IPS-NIHi11 (cell line): ENCODE measurements at places on chromosomes 7 and 10.

- no peak for DNase-seq
Measured at GRCh38 chr10:20274571-20274970, 458.3 kb downstream of the PLXDC2 start.

- no peak for DNase-seq
Measured at GRCh38 chr10:3701491-3701890, 83.5 kb downstream of the KLF6 start.

GRCh38 chr7:45221896-45222604 is 64.5 kb downstream of the RAMP3 start:
- DNase-seq, result no peak

DNA sequence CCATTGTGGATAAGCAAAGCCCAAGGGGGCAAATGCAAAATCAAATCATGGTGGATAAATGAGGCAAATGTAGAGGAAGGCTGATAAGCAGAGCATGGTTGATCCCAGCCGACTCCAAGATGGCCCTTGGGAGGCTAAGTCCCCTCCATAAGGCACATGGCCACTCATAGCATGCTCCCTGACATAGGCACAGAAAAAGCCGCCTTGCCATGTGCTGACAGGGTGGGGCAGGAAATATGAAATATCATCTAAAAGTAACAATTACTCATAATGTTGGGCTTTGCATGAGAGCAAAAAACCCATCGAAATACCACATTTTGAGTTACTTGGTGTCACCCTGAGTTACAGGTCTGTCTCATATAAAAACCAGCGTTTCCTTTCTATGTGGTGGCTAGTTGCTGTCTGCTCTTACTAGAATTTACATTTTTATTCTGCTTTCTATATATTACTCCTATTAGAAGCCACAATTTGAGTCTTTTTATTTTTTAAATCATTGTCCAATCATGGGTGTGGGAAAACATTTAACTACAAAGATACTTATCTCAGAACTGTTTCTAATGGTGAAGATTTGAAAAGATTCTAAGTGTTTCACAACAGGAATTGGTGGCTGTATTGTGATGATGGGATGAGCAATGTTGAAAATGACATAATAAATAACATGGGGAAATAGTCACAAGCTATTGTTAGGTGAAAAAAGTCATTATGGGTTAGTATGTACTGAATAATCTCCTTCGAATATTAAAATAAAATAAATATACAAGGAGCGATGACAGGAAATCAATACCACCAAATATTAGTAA is 102.7 kb downstream of the CUBN start:
- no peak for DNase-seq

- no peak for DNase-seq
Measured at GRCh38 chr10:71852355-71852937, 1.4 kb upstream of the PSAP start.

DNA sequence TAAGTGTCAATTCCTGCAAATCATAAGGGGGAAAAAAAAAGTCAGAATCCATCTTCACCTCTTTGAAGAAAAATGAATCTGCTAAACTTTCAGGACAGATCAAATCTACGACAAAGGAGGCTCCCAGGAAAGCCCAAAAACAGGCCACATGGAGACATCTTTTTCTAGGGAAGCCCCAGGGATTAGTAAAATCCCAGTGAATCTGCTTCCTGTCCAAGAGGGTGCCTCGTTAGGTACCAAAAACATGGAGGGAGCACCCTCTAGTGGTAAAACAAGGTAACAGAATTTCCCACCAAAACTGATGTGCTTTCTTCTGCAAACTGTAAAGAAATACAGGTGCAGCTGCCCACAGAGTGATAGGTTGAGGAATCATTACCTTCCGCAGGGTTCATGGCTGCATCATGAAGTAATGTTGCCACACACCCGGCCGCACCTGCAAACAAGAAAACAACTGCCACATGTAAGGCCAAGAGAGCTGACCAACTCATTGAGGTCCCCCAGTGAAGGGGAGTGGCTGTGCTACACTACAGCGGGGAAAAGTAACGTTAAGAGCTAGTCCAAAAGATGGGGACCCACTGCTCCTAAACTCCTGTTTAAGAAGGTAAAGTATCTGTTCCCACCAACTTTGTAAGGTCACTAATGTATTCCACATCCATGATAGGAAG is 7.9 kb downstream of the SLC25A28 start:
- peak; percentile 77 for DNase-seq

DNA sequence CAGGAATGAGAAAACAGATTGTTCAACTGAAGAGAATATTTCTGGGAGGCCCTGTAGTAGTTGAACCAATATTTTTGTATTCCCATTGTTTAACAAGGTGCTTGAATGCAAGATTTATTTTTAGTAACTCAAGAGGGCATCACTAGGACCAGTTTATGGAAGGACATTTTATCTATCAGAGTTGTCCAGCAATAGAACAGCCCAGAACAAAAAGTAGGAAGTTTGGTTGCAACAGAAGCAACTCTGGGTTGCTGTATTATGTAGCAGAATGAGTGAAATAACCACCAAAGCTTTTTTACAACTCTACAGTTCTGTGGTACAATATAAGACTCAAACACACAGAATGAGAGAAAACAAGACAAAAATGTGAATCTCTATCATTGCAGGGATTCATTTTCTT is 34.7 kb downstream of the CPED1 start:
- DNase-seq, result no peak

GRCh38 chr7:68458010-68458908 is 1140.0 kb upstream of the AUTS2 start:
- no peak for DNase-seq

DNA sequence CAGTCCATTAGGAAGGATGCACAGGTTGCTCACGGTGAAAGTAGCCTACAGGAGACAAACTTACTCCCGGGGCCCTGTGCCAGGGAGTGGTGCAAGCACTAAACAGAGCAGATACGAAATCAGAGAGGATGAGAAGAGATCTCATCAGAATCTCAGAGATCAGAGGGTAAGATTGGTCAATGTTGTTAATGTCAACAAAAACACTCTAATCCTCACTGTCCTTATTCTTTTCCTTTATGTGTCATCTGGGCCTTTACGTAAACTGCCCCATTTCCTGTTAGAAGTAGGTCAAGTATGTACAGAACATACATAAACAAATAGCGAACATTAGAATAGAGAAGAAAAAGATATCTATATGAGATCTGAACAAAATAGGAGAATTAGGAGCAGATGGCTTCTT is 163.1 kb downstream of the PPP1R17 start:
- DNase-seq, result no peak

DNA sequence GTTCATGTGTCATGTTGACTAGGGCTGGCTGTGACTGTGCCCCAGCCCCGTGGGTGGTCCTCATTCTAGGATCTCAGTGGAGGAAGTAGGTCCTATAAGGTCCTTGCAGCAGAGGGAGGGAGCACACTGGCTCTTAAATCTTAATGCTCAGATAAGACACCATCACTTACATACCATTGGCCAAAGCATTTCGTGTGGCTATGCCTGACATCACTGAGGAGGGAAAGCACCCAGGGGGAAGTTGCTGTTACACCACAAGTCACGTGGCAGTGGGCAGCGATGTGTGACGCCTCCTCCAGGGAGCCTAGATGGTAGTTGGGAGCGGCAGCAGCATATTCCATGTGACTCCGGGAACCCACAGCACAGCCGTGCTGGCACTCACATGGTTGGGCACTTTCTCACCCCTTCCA is 224.7 kb upstream of the SH2B2 start:
- no peak for DNase-seq

DNA sequence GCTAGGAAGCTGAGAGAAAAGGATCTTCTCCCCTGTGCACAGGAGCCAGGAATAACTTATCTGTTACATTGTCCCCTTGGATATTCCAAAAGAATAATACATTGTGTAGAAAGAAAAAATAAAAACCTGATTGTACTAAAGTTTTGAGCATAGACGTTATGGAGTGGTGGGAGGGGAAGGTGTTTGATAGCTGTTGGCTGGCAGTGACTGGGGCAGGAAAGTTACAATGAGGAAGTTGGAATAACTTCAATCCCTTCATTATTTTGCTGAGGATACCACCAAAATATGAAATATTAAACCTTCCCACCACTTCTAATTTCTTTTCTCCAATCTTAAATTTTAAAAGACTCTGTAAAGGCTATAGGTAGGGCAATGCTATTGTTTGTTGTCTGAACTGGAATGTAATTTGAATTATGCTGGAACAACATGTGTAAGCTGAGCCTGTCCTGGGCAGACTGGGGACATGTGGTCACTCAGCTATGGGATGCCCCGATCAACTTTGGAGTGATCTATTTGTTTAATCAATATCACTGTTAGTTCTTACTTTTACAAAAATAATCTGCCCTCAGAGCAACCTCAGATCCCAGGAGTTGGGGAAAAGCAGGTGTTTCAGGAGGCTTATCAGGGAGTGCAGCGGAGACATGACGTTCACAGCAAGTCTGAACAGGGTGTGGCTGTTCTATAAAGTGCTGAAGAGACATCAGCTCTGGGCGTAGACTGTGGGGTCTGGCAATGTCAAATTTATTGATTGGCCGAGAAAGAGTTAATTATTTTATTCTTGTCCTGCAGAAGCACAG is 20.8 kb downstream of the CYP3A43 start:
- no peak for DNase-seq

GRCh38 chr10:61452151-61452651 is 980 bp downstream of the TMEM26 start:
- peak; percentile 27 for DNase-seq

DNA sequence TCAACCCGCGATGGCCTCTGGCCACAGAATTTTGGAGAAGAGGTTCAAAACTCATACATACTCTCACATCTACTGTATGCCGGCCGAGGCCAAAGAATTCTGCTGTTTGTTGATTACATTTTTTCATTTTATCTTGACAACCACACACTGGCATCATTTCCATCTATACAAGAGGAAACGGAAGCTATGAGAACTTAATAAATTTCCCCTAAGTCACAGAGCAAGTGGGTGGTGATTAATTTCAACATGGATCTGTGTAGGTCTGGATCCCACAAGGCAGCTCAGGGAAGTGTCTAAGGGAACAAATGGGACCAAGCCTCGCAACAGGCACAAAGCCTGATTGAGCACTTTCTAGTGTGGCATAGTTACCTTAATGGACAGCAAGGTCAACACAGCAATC is 18.0 kb downstream of the ELMO1 start:
- DNase-seq, result no peak

GRCh38 chr10:14904316-14904732 is 25.7 kb downstream of the SUV39H2 start:
- peak; percentile 35 for DNase-seq

- DNase-seq, result no peak
Measured at GRCh38 chr7:154672659-154673415, 330.1 kb downstream of the PAXIP1 start.

- no peak for DNase-seq
Measured at GRCh38 chr10:72690071-72690755, 1.7 kb upstream of the MCU start.

DNA sequence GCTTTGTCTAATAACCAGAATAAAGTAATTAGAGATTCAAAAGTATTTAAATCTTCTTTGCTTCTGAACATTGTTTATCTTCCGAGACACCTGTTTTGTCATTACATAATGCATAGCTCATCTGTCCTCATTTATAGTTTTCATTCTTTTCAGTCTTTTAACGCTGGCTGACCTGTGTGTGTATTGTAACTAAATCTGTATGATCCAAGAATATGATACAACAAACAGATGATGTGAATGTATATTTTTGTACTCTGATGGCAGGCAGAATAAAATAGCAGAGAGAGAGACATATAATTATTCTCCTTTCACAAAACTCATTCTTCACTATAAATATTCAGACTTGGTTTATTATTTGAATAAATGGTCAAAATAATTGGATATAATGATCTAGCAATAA is 80.6 kb downstream of the ORC5 start:
- no peak for DNase-seq

GRCh38 chr7:32958046-32959025 is 1.1 kb downstream of the FKBP9 start:
- peak; percentile 35 for DNase-seq

- DNase-seq, result no peak
Measured at GRCh38 chr7:97466071-97466470, 265.8 kb upstream of the TAC1 start.

- DNase-seq, result no peak
Measured at GRCh38 chr7:30734497-30734896, 17.4 kb upstream of the INMT start.

DNA sequence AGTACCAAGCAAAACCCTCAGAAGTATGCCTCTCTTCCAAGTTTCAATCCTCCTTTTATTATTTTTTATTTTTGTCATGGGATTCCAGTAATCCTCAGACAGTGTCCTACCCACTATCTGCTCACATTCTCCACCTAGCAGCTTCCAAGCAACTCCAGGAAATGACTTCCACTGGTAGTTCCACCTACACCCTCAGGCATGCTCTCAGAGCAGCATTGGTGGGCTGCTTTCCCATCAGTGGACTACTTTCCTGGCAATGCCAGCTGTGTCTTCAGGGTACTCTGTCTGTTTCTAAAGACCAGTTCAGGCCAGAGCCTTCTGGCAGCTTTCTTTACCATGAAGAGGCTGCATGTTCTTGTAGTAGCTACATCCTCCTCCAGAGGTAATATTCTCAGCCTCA is 244.0 kb downstream of the HGF start:
- no peak for DNase-seq
